ENCODE measurements at places on chromosomes 2 and 18.

DNA sequence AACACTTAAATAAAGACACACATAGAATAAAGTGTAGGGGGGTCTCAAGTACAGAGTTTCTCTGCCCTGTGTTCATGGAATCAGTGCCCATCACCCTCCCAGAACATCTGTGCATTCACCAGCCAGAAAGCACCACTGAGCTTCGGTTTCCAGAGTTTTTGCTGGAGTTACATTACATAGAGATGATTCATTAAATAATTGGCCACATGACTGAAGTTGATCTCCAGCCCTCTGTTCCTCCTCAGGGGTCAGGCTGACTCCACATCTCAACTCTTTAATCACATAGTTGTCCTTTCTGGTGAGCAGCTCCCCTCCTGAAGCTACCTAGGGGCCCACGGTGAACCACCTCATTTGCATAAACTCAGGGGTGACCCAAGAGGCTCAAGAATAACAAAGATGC lies 129.8 kb downstream of the METTL4 start:
- DNase-seq = no peak

DNA sequence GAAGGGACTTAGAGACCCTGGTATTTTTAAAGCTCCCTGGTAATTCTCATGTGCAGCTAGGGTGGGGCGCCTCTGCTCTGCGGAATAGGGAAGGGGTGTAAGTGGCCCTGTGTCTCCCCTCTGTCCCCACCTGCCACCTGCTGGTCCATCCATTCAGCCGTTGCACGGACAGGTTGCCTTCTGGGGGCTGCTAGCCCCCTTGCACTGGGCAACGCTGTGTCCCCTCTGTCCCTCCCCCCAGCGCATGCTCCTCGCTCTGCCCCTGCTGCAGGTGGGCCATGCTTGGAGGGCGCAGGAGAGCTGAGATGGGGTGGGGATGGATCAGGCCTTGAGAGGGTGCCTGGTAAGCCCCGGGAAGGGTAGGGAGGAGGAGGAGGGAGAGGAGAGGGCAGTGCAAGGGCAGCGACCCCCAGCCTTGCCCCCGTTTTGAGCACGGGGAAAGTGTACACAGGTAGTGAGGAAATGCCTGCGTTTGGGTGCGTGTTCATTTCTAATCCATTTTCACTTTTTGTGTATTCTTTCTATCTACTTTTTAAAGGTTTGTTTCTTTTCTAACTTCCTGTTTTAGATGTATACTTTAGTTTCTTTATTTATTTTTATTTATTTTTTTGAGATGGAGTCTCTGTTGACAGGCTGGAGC lies 23.9 kb downstream of the RRM2 start:
- no peak for DNase-seq

DNA sequence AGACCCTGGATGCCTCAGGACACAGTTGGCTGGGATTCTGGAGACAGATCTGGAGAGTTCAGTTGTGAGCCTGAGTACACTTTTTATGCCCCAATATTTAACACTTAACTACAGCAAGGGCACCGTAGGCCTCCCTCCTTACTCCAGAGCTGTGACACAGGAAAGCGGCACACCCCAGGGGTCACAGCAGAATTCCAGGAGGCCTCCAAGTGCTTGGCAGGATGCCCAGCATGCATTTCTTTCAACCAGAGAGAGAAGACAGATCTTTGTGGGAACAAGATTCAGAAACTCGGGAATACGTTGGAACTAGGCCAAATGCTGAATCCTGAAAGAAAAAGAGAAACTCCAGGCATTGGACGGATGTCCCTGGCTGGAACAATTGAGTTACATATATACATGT lies 199.2 kb upstream of the NT5C1B start:
- DNase-seq = no peak

DNA sequence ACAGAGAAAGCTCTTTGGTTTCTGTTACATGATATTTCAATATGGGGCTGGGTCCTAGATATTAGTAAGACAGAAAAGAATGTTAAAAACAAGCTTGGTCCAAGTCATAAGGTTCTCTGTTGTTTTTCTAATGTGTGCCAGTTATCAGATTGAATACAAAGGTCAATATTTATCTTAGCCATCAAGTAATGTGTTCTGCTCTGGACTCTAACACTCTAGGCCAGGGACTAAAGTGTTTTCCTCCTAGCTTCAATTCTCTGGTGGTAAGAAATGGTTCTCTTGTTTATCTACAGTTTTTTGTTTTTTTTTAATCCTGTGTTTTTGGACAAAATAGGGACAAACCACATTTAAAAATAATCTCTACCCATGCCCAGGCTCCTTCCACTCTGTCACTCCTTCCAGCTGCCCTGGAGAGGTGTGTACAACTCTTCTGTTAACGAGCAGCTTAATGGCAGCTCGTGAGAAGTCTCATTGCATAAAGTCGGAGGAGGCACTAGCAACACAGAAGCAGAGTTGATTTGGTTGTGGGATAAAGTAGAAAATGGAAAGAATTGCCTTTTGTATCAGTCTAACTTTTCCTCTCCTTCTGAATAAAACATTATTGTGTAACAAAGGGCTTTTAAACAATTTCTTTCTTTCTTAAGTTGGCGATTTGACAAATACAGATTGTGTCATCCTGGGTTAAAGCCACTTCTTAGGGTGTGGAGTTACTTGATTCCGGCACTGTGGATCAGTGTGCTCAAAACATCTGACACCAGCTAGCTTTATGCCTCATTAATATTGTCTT lies 8.0 kb upstream of the SESTD1 start:
- DNase-seq = no peak

DNA sequence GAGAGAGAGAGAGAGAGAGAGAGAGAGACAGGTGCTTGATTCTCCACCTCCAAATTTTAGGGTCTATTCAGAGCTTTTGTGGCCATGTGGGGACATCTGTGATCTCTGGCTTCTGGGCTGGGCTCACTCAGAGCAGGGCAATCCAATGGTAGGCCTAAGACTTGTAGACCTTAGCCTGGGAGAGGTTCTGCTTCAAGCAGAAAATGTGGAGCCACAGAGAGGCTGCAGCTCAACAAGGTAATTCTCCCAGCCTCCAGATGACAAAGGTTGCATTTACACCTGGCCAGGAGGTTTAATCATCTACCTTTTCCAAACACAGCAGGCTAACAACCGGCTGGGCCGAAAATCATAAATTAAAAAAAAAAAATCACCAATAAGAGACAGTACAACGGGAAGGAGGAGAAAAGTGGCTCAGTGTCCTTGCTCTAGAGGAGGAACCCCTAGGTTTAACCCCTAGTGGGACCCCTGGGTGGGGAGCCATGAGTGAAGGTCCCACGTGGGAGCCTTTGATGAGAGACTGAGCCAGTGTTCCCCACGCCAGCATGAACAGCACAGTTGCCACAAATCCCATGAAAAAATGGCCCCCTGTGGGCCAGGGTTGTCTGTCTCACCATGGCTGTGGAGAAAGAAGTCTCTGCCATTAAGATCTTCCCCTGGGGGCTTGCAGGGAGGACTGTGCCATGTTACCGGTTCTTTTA lies 124.0 kb upstream of the GATA6 start:
- DNase-seq = no peak

DNA sequence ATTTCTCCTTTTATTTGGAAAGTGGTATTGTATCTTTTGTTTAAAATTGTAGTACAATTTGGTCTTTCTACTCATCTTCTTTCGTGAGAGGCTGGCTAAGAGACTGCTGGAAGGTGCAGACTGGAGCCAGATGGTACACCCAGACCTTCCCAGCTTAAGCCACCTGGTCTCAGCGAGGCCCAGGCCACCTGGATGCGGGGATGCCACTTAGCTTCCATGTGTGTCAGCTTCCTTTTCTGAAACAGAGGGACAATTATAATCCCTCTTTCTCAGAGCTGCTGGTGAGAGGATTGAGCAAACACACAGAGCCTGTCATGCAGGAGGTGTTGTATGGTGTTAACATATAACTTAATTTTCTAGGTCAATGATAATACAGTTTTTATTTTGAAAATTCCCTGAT lies 17.4 kb downstream of the FARP2 start:
- no peak for DNase-seq

Measured in NCI-H1930 (cell line).